ENCODE measurements at places on chromosomes 7 and 10.
A peak's percentile ranks its signal among the peaks of the same experiment; 100 is the strongest.

- no peak for DNase-seq
Measured at GRCh38 chr10:130743751-130744271, 567.7 kb downstream of the TCERG1L start.

DNA sequence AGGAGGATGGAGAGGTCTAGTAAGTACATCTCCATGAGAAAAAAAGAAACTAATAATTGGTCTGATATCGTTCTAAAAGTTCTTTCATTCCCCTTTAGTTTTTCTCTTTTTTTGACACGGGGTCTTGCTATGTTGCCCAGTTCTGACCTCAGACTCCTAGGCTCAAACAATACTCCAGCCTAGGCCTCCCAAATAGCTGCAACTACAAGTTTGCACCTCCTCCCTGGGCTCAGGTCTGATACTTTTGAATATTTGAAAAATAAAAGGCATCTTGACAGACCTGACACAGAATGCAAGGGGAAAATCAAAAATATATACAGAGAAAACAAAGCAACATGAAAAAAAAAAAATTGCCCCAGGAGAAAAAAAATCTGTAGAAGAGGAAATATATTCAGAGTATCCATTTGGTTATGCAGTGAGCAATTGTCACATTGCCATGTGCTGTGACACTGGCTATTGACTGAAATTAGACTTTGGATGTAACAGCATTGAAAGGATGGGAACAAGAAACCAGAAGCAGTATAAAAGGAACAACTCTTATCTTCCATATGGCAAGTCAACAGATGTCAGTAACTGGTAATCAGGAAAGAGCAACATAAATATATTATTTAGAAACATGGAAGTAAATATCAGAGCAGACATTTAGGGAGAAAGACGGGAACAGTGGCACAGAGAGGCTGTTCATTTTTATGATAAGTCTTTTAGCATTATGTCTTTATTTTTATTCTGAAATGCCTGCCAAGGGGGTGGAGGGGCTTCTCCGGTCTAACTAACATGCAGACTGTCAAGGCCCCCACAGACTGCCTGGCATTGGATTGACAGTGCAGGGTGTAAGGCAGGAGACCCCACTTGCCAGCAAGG lies 408.4 kb downstream of the PARD3 start:
- DNase-seq: no peak

- no peak for DNase-seq
Measured at GRCh38 chr10:122554131-122555036, 6.2 kb upstream of the DMBT1 start.

DNA sequence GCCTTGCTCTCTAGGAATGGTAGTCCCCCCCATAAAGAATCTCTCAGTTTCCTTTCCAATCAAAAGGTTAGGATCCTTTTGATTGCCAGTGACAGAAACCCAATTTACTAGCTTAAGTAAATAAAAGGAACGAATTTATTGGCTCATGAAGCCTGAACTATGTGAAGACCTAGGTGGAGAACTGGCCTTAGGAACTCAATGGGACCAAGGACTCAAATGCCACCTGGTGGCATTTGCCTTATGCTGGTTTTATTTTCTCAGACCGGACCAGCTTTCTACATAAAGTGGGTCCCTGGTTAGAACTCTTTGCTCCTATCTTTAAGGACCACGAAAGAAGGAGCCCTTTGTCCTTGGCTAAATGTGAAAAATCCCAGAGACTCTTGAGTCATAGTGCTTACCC lies 25.4 kb downstream of the CFTR start:
- no peak for DNase-seq

DNA sequence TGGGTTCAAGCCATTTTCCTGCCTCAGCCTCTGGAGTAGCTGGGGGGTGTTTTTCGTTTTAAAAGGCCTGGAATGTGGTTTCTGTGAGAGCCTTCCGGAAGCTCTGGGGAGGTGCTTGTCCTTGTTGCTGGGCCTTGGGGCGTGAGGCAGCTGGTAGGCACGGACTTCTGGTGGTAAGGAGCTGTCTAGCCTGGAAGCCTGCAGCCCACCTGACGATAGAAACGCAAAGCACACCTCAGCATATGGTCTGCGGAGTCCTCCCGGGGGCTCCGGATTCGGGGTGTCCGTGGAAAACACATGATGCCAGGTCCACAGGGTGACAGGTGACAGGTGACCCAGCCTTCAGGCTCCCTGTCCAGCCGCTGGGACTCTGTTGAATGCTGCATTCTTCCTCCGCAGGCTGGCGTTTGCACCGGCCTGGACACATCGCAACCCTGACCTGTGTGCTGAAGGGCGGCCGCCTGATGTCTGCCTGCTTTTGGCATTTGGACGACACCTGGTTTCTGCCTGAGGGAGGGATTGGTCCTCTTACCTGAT lies 37.3 kb downstream of the INPP5A start:
- DNase-seq: no peak

DNA sequence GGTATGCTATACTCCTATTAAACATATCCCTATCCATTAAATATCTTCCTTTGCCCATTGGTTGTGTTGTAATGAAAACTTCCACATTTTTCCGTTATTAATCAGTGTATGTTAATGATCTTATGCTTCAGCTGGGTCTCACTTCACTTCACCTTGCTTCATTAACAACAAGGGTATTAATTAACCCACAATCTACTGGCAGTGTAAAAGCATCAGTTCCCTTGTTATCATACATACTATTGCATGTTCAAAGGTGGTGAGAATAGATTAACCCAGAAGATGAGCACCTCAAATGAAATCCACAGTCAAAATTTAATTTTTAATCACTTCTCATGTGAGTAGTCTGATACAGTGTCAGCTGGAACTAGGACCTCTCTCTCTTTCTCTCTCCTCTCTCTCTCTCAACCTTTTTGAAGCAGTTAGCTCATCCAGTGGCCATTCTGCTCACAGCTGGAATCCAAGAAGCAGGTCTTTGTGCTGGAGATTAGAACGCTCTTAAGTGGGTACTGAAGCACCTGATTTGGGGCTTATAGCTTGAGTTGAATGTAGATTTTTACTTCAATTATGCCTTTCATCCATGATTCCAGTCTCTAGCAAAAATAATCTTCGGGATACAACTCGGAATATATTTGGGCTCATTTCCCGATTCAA lies 172.3 kb downstream of the RAPGEF5 start:
- no peak for DNase-seq

DNA sequence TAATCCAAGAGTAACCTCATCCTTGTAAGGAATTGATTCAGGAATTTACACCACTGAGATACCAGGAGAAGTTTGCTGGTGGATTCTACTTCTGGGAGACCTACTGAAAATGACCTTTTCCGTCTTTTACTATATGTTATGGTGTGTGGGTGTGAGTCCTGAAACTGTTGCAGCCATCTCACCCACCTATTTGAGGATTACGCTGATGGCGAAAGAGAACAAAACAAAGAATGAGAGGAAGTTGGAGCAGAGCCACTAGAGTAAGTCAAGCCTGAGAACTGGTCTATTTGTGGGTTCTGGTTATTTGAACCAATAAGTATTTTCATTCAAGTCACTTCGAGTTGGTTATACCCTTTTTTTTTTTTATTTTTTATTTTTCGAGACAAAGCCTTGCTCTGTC lies 12.7 kb upstream of the ABCC2 start:
- no peak for DNase-seq

DNA sequence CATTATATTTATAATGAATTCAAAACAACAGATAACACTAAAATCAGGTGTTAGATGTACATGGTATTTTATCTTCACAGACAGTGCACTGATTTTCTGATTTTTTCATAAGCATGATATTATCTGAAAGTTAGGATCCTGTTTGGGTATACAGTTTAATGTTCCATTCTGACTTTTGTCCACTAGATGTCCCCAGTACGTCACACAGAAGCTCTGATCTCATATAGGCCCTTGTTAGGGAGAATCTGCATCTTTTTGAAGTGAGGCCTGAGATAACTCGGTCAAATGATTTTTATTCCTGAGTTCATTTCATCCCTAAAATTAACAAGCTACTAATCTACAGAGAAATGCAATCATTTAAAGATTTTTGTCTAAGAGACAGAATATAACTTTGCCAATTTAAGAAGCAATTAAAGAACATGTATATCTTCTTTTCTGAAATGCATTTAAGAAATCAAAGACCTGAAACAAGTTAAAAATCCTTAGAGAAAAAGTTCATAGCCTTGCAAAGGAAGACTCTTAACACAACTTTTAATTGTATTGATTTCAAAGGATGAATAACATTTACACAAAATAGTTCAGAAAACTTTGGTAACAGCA lies 72.0 kb upstream of the TES start:
- DNase-seq: peak; percentile 63

DNA sequence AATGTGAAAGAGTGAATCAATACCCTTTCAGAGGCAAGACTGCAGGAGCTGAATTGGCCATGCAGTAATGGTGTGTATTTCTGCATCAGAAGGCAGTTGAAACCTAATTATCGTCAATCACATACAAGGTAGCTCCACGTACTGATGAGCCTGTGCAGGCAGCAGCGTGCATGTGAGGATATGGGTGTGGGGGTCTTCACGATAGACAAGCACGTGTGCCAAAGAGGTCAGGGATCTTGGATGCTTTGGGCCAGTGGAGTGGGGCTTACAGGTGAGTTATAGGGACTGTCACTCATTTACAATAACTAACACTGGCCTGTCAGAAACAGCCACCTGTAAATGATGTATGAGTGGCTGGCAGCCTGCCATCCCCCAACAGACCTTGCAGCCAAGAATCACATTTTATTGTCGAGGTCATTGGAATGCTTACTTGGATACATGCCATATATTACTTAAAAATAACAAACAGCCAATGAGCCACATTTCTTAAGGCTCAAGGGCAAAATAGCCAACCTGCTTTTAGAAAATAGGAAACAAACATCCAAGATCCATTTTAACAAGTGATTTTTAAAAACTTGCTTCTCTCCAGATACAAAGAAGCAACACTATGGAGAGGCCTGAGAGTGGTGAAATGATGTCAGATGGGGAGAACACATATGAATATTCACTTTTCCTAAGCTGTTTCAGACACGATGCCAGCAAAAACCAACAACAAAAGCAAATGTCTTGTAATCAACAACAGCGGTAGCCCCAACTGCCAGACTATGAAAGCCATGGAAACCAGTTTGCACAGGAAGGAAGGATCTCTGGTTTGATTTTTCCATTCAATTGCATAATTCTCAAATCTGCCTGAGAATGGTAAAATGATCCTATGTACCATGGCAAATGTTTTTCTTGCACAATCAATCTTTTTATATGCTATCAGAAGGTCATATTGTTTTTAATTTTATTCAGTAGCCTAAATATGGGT lies 210.7 kb downstream of the SKAP2 start:
- DNase-seq: no peak

DNA sequence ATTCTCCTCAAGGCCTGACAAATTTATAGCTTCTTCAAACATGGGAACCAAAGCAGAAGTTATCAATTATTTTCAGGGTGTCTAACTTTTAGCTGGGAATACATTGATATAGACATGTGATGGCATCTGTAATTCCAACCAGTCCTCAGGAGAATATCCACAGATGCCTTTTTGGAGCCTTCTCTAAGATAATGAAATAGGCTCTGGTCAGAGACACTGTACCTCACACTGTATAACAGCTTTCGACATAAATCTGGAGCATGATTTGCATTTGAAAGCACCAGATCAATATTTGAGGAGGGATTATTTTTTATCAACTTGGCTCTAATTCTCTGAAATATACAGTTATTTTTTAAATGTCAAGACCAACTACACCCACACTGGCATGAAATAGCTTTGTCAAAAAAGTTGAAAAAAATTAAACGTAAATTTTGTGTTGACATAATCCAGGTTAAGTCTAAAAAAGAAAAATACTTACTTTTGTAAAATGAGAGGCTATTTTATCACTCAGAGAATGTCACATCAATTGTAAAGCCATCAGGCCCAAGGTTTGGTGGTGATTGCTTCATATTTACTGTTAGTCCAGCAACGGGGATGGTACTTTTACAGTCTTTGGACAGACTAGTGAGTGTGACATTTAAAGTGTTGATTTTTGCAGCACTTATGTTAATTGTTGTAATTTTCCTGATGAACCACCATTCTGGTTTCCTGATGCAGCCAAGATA lies 177.0 kb upstream of the SP8 start:
- no peak for DNase-seq

- DNase-seq: no peak
Measured at GRCh38 chr10:64535131-64535867, 1014.1 kb downstream of the REEP3 start.

DNA sequence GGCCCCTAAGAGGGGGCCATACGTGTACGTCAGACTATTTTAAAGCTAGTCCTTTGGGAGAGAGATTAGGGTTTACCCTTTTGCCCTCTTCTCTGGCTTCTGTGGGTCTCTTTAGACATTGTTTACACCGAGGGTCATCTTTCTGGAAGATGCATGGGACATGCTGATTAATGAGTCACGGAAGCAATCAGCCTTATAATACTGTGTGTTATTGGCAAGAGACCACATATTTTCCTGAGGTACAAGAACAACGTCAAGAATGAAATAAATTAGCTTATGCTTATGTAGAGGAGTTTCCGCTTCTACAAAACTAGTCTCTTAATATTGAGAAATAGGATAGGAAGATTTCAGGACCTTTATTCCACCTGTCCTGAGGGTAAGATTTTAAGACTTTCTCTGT lies 327.7 kb downstream of the BBS9 start:
- DNase-seq: no peak

- DNase-seq: no peak
Measured at GRCh38 chr7:68544851-68545250, 1053.4 kb upstream of the AUTS2 start.

GRCh38 chr10:46557319-46558121 lies 1.1 kb upstream of the GPRIN2 start:
- DNase-seq: no peak

- no peak for DNase-seq
Measured at GRCh38 chr10:5549462-5550249, 24.9 kb downstream of the CALML3 start.

DNA sequence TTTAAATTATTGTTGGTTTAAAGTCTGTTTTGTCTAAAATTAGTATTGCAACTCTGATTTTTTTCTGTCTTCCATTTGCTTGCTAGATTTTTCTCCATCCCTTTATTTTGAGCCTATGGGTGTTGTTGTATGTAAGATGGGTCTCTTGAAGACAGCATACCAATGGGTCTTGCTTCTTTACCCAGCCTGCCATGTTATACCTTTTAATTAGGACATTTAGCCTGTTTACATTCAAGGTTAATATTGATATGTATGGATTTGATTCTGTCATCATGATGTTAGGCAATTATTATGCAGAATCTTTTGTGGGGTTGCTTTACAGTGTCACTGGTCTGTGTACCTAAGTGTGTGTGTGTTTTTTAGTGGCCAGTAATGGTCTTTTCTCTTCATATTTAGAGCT lies 281.4 kb upstream of the CSTF2T start:
- no peak for DNase-seq

- no peak for DNase-seq
Measured at GRCh38 chr7:158324397-158325360, 262.9 kb downstream of the PTPRN2 start.

DNA sequence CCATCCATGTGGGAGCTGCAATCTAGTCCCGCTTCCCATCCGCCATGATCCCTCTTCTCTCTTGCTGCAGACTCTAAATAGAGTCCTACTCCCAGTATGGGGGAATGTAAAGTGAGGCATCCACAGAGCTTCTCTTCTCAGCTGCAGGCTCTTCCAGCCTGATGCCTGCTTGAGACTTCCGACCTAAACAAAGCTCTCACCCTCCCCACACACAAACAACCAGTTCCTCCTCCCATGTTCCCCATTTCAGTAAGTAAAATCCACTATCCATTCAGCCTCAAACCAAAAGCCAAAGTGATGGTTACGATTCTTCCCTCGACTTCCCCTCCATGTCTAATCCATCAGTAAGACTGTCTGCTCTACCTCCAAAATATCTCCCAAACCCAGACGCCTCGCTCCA lies 108.2 kb upstream of the NFE2L3 start:
- no peak for DNase-seq

- DNase-seq: no peak
Measured at GRCh38 chr7:36925691-36926090, 201.4 kb upstream of the AOAH start.

- no peak for DNase-seq
Measured at GRCh38 chr7:140883378-140883777, 41.4 kb downstream of the BRAF start.

Measured in HFF-Myc (cell line).